ENCODE measurements at places on chromosomes 5 and 9.

DNA sequence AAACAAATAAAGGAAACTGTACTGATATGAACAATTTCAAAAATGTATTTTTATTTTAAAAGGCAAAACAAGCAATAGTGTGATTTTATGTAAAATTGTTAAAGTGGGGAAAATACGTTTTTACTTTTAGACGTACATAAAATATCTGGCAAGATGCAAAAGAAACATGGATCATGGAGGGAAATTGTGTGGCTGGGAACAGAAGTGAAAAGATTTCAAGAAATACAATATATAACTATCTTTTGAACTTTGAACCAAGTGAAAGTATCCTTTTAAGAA lies 1.5 kb upstream of the ZNF367 start:
- no peak for DNase-seq

GRCh38 chr9:137369911-137370764 lies 52.8 kb downstream of the EXD3 start:
- DNase-seq, result no peak

DNA sequence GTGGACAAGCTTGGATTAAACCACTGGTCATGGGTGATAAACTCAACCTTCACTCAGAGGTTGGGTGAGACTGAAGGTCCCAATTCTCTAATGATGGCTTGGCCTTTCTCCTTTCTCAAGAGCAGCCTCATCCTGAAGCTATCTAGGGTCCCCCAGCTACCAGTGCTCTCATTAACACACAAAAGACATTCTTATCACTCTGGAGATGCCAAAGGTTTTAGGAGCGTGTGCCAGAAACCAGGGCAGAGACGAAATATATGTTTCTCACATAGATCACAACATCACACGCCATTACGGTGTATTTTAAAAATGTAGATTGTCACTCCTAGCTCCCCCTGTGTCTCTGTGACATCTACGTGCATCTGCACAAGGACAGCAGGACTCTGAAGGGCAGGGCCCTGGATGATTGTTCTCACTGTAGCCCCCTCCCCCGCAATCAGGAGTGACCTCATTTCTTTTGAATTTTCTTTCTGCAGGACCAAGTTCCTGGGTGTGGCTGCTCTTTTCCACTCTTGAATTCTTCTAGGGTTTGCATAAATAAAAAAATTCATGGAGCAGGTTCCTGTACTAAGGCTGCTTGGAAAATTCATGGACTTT lies 311.3 kb downstream of the GADD45G start:
- no peak for DNase-seq

- DNase-seq, result no peak
Observed at GRCh38 chr5:42656651-42657015, 100.0 kb upstream of the CCDC152 start.

- DNase-seq, result no peak
Observed at GRCh38 chr9:100715100-100715380, 137.2 kb downstream of the CAVIN4 start.

DNA sequence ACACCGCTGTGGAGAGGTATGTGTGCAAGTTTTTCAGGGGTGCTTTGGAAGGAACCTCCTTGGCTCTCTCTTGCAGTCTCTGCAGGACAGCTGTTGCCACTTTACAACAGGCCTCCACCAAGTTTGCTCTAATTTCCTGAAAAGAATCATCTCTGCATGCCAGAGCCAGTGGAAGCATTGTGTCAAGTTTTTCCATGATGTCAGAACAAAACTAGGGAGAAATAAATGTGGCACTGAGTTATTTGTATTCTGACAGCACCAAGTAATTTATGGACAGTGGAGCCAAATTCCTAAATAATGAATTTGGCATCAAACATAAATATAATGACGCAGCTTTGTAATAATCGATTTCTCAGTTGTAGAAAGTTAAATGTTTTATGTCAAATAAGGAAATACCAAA lies 146.9 kb downstream of the KIAA0825 start:
- DNase-seq, result peak; percentile 16

DNA sequence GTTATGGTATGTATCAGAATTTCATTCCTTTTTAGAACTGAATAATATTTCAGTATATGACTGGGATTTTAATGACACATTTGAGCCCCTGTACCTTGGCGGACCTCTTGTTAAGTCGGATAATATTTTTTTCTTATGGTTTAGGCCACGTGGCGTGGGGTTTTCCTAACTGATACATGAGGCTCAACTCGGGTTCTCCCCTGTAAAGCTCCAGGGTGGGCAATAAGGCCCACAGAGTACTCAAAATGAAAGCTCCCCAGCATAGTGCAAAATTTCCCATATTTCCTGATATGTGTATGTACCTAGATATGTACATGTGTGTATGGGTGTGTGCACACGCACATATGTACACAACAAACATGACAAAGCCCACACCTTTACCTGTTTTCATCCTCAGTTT lies 24.5 kb downstream of the TICAM2 start:
- DNase-seq, result no peak

GRCh38 chr9:95649801-95650213 lies 133.0 kb upstream of the PTCH1 start:
- DNase-seq, result peak; percentile 37

DNA sequence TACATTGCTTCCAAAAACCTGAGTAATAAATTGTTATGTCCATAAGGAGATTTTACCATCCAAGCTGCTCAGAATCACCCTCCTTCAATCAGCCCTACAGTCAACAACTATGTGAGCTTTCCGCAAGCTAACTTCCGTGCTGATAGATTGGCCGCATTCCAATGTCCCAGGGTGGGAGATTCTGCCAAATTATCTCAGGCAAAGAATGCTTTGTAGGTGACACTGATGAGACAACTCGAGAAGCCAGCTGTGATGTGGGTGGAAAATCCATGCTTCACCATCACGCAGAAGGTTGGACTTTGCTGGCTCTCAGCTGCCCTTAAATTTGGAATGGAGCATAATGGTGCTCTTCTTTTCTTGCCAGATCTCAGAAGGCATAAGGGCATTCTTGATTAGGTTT lies 44.9 kb upstream of the HCN1 start:
- no peak for DNase-seq

DNA sequence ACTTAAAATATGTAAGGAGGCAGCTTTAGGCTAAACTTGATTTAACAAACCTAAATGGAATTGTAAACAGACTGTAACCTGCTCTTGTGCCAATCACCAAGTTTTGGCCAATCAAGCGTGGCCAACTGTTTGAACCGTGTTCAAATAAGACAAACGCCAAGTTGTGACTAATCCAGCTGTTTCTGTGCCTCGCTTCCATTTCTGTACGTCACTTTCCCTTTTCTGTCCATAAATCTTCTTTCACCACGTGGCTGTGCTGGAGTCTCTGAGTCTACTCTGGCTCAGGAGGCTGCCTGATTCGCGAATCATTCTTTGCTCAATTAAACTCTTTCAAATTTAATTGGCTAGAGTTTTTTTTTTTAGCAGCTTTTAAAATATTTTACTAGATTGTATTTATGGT lies 71.3 kb downstream of the LIX1 start:
- DNase-seq, result peak; percentile 27

GRCh38 chr5:123659495-123659894 lies 147.5 kb downstream of the CSNK1G3 start:
- DNase-seq, result no peak

DNA sequence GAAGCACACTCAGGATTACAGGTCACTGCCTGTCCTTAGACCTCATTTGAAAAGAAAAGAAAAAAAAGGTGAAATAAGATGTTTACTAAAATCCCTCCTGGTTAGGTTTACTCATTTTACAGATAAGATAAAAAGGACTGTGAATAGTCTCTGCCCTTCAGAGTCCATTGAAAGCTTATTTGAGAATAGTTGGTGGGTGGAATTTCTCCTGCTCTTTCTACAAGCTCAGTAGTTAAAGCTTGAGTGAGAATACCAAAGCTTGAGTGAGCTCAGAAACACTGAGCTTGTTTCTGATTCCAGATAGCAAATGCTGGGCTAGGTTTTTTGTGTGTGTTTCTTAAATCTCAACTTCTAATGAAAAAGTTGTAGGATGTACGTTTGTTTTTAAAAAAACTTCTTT lies 106.7 kb downstream of the SLF1 start:
- DNase-seq, result no peak

GRCh38 chr9:28782630-28783029 lies 1209.3 kb upstream of the C9orf72 start:
- DNase-seq, result no peak

- peak; percentile 69 for DNase-seq
Observed at GRCh38 chr9:124621371-124622328, 114.5 kb upstream of the NR5A1 start.

GRCh38 chr9:117414906-117415331 lies at the start of gene ASTN2:
Gene ASTN2, minus strand, starts transcription at chr9:117415057. Its CDS starts 119 bp downstream, at chr9:117414938.
- peak; percentile 21 for DNase-seq

- no peak for DNase-seq
Observed at GRCh38 chr5:26518065-26518464, 520.3 kb downstream of the CDH9 start.

DNA sequence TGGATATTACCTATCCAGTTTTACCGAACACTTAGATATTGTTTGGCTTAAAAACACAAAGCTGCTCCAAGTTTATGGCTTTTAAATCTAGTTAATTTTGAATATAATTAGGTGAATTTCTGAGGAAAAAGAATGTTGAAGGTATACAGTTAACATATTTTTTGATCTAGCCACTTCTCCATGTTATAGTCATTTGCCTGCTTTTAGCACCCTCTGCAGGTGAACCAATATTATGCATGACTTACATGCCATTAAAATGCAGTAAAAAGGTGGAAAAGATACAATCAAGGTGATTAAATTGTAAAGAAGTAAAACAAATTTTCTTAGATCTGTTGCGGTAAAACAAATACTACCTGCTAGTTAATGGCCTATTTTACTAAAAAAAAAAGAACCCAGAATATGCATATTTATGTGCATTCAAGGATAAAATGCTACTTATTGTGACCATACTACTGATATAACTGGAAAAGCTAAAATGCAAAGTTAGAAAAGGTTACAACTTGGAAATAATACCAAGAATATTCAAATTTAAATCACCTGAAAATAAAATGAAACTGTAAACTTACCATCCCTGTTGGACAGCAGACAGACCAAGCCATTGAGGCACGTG lies 132.1 kb downstream of the AP3B1 start:
- peak; percentile 3 for DNase-seq

DNA sequence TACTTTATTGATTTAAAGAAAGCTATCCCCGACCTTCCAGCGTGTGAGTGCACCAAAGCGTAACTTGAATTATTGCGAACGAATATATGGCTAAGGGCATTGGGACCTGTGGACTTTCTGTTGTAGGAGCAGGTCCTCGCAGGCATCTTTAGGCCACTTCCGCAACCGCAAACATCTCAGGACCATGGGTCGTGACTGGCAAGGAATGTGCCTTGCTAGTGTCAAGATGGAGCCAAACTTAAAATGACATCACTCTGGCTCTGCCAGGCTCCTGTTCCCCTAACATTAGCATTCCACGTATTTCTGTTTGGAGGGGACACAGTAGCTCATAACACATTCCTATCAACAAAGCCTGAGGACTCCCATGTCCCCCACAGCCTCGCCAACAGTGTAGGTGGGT lies 44.1 kb upstream of the OLFM1 start:
- DNase-seq, result no peak

DNA sequence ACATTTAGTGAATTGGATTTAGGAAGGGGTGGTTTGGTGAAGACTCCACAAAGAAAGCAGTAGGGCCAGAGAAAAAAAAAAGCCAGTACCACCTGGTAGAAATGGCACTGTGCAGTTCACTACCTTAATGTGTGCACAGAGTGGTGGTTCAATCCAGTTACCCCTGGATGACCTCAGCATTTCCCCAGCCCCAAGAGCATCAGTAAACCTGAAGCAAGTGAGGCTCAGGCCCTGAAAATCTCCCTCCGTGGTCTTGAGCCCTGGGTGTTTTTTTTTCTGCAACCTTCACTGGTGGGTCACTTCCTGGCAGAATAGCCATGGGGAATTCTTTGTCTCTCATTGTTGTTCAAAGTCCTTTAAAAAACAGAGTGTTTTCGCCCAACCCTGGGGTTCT lies 202.9 kb downstream of the GADD45G start:
- DNase-seq, result no peak

- DNase-seq, result no peak
Observed at GRCh38 chr5:71573591-71573990, 13.5 kb upstream of the MCCC2 start.

GRCh38 chr5:146940295-146940694 lies 61.7 kb upstream of the PPP2R2B start:
- DNase-seq, result no peak

- DNase-seq, result no peak
Observed at GRCh38 chr5:101012880-101013279, 109.8 kb upstream of the ST8SIA4 start.

DNA sequence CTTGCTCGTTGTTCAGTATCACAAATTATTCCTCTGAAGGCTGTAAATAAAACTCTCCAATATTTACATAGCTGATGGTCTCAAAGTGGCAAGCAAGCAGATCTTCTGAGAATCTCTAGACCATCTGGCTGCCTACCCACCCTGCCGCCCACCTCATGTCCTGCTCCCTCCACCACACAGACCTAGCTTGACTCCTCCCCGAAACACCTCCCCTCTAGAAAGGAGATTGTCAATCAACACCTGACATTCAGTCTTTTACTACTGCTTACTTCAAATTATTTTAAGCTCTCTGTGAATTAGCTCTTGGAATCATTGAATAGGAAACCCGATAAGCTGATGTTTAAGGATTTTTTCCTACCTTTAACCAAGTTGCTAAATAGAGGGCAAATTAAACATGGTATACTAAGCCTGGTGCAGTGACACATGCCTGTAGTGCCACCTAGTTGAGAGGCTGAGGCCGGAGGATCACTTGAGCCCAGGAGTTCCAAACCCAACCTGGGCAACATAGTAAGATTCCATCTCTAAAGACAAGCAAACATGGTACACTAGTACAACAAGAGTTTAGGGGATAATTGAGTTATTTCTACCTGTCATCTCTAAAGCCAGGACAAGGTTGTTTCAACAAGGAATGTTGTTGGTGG lies 10.9 kb upstream of the SOWAHA start:
- no peak for DNase-seq

- peak; percentile 43 for DNase-seq
Observed at GRCh38 chr5:102666164-102666946, 88.8 kb upstream of the PAM start.

DNA sequence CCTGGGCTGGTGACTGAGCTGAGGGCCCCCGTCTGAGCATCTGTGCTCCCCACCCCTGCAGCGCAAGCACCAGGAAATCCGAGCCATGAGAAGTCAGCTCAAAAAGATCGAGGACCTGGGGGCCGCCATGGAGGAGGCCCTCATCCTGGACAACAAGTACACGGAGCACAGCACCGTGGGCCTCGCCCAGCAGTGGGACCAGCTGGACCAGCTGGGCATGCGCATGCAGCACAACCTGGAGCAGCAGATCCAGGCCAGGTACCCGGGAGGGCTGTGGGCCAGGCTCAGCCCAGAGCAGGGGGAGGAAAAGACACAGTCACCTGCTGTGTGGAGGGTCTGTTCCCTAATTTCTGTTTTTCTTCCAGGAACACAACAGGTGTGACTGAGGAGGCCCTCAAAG lies 24.6 kb downstream of the DYNC2I2 start:
- DNase-seq, result no peak

GRCh38 chr9:124343533-124344290 lies 71.5 kb downstream of the PSMB7 start:
- no peak for DNase-seq

Data from AG08395 (cell line).